ENCODE measurements at places on chromosomes 3 and 15.

DNA sequence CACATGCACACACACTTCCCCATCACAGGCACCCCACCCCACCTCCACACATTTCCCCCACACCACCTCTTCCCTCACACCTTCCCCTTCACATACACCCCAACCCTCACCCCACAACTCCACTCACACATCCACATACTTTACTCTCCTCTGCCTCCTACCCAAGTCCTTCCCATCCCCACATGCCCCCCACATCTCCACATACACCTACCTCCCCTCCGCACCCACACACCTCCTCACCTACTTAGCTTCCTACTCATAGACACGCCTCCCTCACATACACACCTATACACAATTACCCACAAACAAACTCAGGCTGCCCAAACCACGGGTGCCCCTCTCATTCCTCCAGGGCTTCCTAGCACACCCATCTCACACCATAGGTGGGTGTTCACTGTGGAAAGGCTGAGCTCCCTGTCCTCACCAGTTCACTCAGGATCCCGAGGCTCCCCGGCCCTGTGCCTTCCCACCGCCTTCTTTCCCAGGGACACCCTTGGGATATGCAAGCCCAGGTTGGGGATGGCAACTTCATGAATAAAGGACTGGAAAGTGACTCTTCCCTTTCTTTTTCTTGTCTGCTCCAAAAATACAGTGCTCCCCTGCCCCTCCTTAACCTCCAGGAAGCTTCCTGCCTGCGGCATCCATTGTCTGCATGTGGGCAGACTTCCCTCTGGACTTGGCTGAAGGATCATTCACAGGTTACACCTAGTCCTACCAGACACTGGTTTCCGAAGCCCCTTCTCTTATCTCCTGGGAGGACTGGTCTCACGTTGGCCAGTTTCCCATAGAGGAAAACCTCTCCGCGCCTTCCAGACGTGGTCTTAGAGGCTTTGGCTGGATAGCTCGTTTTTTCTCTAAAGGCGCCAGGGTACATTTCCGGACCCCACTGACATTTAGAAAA lies 61.5 kb downstream of the SLCO2A1 start:
- no peak for DNase-seq

DNA sequence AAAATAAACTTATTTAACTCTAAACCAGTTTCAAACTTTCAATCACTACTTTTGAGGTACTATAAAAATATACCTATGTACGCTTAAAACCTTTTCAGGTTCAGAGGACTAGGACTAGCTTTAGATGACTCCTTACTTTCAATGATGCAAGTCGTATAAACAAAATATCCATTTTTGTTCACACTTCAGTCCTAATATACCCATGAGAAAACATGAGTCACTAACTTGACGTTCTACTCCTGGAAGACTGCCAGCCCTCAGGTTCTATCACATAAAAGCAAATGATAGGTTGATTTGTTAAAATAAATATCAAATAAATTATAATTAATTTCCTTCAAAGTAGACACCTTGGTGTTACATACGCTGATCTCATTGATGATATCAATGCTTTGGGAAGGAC lies 10.6 kb upstream of the P3H2 start:
- DNase-seq, result peak; percentile 20

DNA sequence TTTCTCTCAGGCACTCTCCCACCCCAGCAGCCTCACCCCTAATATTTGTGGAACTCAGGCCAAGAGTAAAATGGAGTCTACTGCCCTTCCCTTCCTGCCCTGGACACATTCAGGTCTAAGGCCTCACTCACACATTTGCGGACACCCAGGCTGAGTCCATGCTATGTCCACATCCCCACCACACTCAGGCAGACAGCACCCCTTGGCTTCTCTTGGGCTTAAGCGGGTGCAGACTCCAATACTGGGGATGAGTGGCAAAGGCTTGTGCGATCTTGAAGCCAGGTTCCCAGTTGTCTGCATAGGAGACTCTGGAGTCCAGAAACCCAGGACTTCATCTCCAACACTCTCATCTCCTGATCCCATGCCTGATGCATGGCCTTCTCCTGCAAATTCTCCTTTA lies 17.5 kb upstream of the CFAP100 start:
- DNase-seq, result no peak

GRCh38 chr15:38868326-38869114 lies 303.9 kb upstream of the RASGRP1 start:
- peak; percentile 55 for DNase-seq

GRCh38 chr15:31407376-31407775 lies 80.7 kb downstream of the KLF13 start:
- peak; percentile 17 for DNase-seq

DNA sequence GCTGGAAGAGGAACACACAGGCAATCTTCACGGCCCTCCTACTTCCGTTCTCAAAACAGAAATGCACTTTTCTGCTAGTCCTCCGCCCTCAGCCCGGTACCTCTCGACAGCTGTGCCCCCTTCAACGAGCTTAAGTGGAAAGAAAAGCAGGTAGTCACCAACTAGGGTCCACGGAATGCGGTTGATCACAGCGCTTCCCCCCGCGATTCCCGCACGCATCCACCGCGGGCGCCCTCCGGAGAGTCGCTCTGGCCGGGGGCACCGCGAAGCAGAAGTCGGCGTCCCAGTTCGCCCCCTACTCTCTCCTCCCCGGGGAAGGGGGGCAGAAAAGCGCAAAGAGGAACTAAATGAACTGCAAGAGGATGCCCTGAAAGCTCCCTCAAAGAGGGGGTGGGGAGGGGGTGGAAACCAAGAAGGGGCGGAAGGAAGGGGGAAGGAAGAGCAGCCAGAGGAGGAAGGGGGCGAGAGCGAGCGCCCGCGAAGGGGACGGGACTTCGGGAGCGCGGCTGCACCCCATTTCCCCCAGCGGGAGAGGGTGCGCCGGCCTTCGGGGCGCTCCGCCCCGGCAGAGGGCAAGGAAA lies 738 bp downstream of the ACAP2 start:
- peak; percentile 67 for DNase-seq

DNA sequence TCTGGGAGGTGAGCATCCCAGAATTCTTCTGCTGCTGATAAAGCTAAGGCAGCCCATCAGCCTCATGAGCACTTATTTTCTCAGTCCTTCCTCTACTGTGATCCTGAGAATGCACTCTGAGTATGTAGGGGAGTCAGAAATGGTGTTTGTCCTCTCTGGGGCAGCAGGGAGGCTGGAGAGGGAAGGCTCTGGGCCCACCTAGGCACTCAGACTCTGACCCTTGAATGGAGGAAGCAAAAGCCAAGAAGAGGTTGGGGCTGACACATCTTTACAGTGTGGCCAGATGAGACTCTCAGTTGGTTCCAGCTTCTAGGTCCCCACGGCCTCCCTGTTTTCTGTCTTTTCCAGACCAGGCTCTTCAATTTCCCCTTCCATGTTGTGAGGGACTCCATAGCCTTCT lies 36.1 kb upstream of the BLM start:
- no peak for DNase-seq

DNA sequence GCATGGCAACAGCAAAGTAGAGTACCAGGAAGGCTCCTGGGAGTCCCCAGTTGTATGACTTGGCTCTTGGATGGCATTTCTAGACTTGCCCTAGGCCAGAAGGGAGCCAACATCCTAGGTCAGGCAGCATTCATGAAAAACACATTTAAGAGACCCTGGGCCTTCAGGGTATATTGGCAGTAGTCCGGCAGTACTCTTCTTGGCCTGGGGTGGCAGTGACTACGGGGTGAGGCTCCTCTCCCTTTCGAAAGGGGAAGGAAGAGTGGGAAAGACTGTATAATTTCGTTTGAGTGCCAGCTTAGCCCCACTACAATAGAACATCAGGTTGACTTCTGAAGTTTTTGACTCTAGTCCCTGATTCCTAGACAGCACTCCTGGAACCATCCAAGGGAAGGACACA lies 136.4 kb downstream of the ZIC4 start:
- DNase-seq, result no peak

- DNase-seq, result no peak
Observed at GRCh38 chr15:89783861-89784685, 7.9 kb downstream of the MESP2 start.

DNA sequence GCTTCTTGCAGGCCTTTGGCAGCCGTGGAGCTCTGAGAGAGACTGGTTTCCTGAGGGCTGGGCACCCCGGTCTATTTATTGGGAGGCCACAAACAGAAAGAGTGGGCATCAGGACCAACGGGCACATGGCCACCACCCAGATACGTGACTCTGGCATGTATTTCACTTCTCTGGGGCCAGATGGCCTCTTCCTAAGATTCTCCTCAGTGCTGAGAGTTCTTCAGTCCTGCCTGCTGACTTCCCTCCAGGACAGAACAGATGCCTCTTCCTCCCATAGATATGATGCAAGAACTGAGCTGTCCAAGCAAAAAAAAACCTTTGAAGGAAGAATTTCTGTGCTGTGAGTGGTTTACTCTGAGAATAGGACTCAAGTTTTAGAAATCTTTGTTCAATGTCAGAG lies 107.7 kb downstream of the IGF2BP2 start:
- peak; percentile 58 for DNase-seq

GRCh38 chr3:78079514-78079913 lies 1039.6 kb downstream of the ROBO2 start:
- DNase-seq, result no peak

DNA sequence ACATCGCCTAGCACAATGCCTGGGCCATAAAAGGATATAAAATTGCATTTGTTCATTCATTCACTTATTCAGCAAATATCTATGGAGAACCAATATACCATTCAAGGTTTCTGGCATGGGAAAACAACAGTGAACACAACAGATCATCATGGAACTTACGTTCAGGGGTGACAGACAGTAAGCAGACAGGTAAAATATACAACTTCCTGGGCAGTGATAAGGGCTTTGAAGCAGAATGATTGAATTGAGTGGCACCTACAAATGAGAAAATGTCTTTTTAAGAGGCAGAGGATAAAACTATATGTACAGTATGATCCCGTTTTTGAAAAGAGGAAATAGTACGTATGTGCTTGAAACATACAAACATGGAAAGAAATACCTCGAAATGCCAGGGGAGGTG lies 39.2 kb downstream of the CMTM7 start:
- DNase-seq, result no peak

GRCh38 chr15:39434751-39435238 lies 146.1 kb upstream of the THBS1 start:
- no peak for DNase-seq

DNA sequence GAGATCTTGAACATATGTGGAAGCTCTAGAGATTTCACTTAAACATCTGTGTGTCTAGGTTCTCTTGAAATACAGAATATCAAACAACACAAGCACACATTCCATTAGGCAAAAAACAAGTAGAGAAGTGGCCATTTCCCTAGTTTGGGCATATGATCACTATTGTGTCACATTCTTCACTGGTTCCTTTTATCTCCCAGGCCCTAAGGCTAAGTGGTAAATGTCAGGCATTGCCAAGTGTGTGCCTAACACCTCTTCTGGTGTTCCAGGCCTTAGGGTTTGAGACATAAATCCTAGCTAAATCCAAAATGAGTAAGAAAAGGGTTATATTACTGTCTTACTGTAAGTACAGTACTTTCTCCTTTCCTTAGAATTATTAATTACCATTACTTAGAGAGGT lies 880.1 kb downstream of the PDCD6IP start:
- DNase-seq, result peak; percentile 3

DNA sequence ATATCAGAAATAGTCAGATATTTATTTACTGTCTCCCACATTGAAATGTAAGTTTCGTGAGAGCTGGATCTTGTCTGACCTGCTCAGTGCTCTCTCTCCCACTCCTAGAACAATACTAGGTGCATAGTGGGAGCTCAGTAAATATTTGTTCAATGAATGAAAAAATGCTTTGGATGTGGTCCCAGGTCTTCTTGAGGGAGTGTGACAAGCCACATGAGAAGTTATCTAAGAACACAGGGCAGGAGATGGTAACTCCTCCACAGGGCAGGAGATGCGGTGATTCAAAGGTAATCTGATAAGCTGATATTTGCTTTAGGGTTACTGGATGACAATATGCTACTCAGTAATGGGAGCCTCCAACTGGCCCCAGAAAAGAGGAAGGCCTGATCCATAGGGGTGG lies 25.8 kb upstream of the PLA2G4E start:
- DNase-seq, result no peak

DNA sequence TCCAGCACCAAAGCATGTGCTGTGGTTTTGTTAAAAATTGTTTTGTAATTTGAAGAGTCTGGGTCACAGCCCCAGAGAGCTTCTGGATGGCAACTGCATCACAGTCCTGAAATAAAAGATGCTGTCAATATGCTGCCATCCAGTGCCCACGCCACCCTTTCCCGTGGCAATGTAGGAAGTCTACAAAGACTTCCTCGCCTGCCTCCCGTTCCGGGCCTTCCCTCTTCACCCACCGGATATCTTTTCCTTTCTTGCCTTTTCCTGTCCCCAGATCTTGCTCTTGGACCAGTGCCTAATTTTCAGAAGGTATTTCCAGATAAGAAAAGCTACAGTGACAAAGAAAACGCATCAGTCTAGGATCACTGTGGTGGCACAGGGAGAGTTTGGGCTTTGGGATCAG lies 85.3 kb upstream of the RNU6-1 start:
- DNase-seq, result no peak

- peak; percentile 39 for DNase-seq
Observed at GRCh38 chr15:50798684-50799083, 33.2 kb upstream of the SPPL2A start.

DNA sequence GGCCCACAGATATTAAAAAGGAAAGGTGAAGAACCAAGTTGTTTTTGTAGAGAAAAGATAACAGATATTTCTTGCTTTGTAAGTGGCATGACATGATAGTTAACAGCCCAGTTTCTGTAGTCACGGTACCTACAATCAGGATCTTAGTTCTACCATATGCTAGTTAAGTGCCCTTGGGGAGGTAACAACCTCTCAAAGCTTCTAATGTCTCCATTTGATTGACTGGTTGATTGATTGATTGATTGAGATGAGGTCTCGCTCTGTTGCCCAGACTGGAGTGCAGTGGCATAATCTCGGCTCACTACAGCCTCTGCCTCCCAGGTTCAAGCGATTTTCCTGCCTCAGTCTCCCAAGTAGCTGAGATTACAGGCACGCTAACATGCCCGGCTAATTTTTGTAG lies 28.5 kb downstream of the SENP5 start:
- no peak for DNase-seq

DNA sequence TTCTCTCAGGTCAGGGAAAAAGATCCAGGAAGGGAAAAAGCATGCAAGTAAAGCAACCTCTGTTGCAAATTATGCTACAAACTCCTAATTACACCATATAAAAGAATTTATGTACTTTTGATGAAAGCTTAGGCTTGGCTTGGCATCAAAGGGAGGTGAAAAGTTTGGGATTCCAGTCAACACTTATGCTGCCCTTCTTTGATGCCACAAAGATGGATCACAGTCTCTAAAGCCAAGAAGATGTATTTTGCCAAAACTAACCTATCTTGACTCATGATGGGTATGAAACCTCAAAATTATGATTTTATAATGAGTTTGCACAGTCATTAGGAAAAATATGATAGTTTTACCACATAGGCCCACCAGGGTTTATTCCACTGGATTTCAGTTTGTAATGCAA lies 101.0 kb upstream of the CCDC80 start:
- no peak for DNase-seq

GRCh38 chr3:64600246-64600950 lies 87.4 kb downstream of the ADAMTS9 start:
- no peak for DNase-seq
